Endothelial cell (in vitro differentiated cells): ENCODE measurements at places on chromosomes 13 and 19. TPM values are rescaled to one million over a fixed set of nuclear protein-coding genes. Genes with fewer than 3 reads are reported as not detected.

GRCh38 chr19:45245334-45245787 is at the start of gene EXOC3L2:
Gene EXOC3L2 (minus strand): TSS chr19:45245407. CDS start chr19:45239045, 6,362 bp downstream.
- no peak for DNase-seq

DNA sequence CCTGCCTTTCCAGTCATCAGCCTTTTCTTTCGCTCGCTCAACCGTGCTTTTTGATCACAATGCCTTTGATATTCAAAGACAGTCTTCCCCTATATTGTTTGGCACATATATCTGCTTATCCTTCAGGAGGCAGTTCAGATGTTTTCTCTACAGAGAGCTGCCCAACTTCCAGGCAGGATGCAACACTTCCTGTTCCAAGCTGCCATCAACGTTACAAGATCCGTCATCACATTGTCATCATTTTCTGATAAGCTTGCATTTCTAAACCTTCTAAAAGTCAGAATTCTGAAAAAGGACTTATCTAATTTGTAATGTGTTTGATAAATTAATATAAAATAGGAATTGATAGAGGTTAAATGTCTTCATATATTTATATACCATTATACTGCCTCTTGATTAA is 574.2 kb downstream of the TBC1D4 start:
- no peak for DNase-seq

GRCh38 chr19:15439078-15439799 is 10.5 kb downstream of the WIZ start:
- no peak for DNase-seq

The ATP8A2 gene
- total RNA-seq: 2.1 TPM

The KCNJ14 gene
- total RNA-seq: 0.95 TPM

The NLRP9 gene
- total RNA-seq: not detected
